Activated naive CD4-positive, alpha-beta T cell treated with anti-CD3 and anti-CD28 coated beads, Interleukin-2, amount 10 ng/mL, durations not matched to agents 7 days and 5 days (primary cell): ENCODE measurements at places on chromosomes 7 and 10.

GRCh38 chr7:130910949-130911944 lies 177.2 kb upstream of the KLF14 start:
- no peak for DNase-seq

- DNase-seq: no peak
Measured at GRCh38 chr7:47914717-47915615, 33.3 kb downstream of the PKD1L1 start.

DNA sequence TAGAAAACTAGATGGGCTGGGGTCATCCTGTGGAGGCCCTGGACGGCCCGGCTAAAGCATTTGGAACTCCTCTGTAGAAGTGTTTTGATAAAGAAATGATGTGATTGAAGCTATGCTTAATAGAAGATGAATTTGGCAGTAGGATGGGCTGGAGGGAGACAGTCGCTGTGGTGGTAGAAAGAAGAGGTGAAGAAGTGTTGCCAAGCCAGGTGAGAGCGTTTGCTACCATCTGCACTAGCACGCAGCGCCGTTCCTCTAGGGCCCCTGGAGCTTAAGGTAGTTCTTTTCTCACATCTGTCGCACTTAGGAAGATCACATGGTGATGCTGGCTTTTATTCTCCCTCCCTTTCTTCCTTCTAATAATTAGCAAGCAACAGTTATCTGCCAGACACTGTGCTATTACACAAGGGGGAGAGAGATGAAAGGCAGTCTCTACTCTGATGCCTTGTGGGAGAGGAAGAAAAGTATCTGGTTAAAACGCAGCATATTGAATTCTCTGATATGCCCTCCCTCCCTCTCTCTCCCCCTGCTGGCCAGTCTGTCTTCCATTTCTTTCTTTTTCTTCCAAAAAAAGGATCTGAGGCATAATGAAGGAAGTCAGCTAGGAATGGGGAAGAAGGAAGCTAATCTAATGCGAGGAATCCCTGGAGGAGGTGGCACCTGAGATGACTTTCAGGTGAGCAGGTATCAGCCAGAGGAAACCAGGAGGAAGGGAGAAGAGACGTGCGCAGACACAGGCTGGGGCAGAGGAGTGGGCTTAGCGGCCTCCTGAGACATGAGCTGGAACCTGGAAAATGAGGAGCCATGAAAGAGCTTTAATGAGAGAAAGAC lies 162.3 kb upstream of the KLF14 start:
- DNase-seq: no peak

GRCh38 chr7:76411626-76412025 lies 2.1 kb upstream of the SSC4D start:
- no peak for DNase-seq

GRCh38 chr10:100022403-100022802 lies 12.7 kb upstream of the DNMBP start:
- DNase-seq: no peak

GRCh38 chr7:138223402-138223879 lies 147.2 kb downstream of the AKR1D1 start:
- no peak for DNase-seq

GRCh38 chr10:33537066-33537465 lies 202.6 kb upstream of the NRP1 start:
- DNase-seq: no peak

DNA sequence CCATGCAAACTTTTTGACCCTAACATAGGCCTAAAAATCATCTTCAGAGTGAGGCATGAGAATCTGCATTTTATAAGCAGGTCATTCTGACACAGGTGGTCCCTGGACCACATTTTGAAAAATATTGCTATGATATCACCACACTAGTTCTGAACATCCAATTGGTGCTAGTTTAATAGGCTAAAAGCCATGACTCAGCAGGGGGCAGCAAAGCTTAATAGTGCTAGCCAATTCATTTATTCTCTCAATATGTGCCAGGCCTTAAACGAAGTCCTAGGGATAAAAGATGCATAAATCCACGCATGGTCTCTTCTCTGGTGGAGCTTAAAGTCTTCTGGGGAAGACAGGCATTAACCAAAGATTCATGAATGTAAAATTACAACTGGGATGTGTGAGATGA lies 10.2 kb upstream of the SLC25A28 start:
- peak; percentile 39 for DNase-seq

DNA sequence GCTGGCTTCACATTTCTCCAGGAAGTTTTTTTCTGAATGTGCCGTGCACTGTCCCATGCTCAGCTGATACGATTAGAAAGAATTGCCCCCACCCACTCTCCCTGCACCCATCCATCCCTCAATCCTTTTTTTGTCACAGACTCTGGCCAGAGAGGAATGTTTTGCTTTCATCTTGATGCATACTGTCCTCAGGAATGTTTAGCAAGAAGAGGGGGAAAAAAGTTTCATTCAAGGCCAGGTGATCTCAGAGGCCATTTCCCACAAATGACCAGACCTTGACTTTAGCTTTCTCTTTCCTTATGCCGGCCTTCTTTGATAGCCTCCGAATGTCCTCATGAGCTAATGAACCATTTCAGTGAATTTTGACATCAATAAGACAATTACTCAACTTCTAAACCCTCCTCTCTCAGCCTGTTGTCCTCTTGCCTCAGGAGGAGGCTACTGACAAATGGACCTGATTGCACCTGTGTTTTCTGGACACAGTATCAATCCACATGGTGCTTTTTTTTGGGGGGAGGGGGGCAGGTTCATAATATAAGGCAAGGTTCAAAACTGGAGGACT lies 105.0 kb upstream of the KLF6 start:
- DNase-seq: no peak

DNA sequence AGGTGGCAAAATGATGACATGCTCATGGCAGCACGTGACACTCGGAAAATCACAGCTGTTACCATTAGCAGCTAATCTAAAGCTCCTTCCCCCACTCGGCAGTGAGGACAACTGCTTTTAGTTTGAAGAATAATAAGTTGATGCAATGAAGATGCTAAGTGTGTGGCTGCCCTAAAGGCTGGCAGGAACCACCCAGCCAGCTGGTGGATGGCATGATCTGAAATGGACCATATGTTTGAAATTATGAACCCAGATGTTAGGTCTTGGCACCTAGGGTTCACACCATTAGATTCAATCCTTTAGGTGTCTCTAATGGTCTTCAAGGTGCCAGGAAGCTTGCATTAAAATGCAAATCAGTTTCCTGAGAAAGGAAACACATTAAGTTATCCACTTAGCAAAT lies 230.1 kb downstream of the WDR11 start:
- DNase-seq: no peak

- no peak for DNase-seq
Measured at GRCh38 chr10:58565271-58565670, 52.6 kb downstream of the BICC1 start.

DNA sequence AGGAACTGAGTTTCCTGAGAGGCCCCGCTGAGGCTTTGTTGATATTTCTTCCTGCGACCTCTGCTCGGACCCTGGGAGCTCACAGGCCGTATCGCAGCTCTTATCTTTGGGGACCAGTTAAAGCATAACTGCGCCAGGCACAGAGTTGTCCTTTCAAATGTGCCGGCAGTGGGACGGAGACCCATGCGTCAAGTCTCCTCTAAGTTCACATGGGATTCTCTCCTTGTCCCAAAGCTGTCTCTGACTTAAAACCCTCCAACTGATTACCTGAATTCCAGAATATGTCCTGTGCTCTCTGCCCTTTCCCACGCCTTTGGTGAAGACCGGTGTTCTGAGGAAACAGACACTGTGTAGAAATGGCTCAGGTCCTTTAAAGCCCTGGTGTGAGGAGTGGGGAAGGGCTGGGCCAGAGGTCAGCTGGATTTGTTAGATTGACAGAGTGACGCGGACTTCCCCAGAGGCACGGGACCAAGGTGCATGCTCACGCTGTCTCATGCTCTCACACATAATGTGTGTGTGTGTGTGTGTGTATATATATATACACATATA lies 169.8 kb downstream of the EGFR start:
- no peak for DNase-seq

GRCh38 chr10:120749856-120750566 lies 101.2 kb upstream of the WDR11 start:
- no peak for DNase-seq

GRCh38 chr10:97827702-97828291 lies 21.8 kb upstream of the GOLGA7B start:
- DNase-seq: no peak

- no peak for DNase-seq
Measured at GRCh38 chr7:47520406-47520805, 61.5 kb downstream of the TNS3 start.

- DNase-seq: no peak
Measured at GRCh38 chr7:149334930-149335329, 72.9 kb downstream of the ZNF783 start.

- DNase-seq: no peak
Measured at GRCh38 chr10:71223347-71224058, 11.1 kb downstream of the UNC5B start.

GRCh38 chr7:138382862-138383565 lies 77.0 kb upstream of the TRIM24 start:
- DNase-seq: no peak

- DNase-seq: no peak
Measured at GRCh38 chr7:8639668-8640067, 206.3 kb downstream of the NXPH1 start.

DNA sequence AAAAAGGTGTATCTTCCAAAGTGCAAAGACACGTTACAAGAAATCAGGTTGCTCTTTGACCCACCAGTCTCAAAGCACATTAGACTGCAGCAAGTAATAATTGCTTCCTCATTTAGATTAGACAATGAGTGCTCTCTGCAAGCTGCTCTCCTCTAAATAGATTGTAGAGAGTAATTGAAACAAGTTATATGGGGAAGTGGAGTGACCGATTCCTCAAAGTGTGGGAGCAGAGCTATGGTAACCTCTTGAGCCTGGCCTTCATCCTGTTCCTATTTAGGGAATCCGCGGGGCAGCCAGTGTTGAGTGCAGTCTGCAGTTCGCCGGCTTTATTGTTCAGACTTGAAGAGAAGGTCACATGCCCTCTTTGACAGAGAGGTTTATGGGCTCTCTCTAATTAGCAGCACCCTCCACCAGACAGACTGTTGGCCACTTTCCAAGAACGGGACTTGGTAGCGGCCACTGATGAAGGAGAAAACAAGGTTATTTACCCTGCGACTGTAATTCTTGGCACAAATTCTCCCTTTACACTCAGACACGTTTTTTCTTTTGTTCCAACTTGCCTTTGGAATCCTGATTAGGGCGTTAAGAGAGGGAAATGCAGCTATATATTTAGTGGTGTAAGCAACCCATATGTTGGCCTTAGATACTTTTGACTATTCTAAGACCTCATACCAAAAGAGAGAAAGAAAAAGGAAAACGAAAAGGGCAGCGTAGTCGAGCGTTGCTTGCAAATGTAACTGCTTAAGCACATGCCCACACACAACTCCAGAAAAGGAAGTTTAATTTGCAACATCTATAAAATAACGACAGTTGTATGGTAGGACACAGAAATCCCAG lies 107.5 kb downstream of the REEP3 start:
- peak; percentile 25 for DNase-seq

GRCh38 chr10:73293461-73293860 lies 41.0 kb upstream of the MRPS16 start:
- DNase-seq: no peak

GRCh38 chr10:29874606-29875269 lies 184.6 kb downstream of the JCAD start:
- no peak for DNase-seq

GRCh38 chr10:16828114-16828568 lies 10.9 kb upstream of the RSU1 start:
- peak; percentile 74 for DNase-seq

DNA sequence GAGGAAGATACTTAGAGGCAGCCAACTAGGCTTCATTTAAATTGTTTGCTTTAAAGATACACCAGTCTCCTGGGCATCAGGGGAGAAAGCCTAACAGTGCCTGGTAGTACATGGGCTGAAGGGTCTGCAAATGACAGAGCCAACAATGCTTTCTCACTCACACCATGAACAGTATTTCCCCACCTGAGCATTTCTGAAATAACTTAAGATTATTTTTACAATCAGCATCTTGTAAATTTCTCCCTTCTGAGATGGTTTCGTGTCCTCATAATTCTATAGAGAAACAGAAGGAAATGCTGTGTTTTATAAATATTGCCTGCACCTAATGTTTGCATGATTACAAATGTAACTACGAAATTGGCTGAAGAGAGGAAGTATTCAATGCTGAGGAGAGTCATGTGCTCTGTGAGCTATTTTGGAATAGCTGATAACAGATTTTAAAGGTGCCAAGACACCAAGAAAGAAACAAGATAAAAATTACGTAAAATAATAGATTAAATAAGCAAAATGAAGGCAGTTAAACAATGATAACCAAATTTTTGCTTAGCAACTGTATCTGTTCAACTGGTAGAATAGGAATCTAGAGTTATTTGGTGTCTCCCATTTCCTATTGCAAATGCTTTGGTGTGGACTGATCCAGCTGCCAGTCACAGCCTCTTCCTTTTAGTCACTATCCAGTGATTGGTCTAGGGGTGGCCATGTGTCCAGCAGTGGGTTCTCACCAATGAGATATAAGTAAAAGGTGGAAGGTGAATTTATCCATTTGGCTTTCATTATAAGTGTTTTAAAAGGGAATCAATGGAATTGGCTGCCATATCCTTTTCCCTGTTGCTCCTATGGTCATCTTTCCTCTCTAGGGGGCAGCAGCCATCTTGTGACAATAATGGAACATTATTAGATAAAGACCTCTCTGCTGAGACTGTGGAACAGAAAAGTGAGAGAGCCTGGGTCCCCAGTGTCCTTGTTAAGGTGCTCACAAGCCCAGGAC lies 167.9 kb upstream of the SLC26A5 start:
- no peak for DNase-seq

DNA sequence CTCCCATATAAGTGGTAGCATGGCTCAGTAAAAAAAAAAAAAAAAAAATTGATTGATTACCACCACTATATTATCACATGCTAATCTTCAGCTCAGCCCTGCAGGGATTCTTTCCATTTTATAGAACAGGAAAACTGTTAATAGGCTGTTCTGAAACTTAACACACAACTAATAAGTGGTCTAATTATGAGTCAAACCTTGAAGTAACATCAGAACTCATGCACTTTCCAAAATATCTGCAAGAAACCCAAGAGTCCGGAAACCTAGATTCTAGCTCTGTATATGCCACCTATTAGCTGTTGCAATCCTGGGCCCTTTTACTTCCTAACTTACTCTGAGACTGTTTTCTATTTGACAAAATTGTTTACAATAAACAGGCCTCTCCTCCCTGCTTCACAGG lies 23.9 kb downstream of the SEM1 start:
- DNase-seq: no peak

- DNase-seq: no peak
Measured at GRCh38 chr10:70604106-70604505, 1.6 kb upstream of the PRF1 start.

DNA sequence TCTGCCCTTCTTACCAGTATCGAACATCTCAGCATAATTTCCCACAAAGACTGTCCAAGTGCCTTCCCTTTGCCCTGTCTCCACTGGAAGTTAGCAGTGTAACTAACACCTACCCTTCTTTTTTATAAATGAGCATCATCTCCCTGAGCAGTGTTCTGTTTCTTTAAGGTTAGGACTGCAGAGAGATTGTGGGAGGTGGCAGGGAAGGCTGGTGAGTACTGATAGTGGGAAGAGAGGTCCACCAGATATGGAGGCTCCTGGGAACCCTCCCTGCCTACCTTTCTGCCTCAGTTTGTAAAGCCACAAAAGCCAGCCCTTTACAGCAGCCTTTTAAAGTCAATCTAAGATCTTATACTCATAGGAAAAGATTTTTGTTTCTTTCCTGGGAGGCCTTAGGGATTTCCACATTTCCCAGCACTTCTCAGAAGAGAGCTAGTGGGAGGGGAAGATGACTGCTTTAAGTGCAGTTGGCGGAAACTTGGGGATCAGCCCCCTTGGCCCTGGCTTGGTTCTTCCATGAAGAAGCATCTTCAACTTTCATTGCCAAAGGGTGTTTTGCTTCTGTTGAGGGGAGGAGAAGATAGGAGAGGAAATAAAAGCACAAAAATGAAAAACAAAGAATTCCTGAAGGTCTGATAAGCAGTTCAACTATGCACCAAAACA lies 36.6 kb upstream of the CALD1 start:
- DNase-seq: no peak
